ENCODE measurements at places on chromosomes 11 and 22.
A peak's percentile ranks its signal among the peaks of the same experiment; 100 is the strongest.

DNA sequence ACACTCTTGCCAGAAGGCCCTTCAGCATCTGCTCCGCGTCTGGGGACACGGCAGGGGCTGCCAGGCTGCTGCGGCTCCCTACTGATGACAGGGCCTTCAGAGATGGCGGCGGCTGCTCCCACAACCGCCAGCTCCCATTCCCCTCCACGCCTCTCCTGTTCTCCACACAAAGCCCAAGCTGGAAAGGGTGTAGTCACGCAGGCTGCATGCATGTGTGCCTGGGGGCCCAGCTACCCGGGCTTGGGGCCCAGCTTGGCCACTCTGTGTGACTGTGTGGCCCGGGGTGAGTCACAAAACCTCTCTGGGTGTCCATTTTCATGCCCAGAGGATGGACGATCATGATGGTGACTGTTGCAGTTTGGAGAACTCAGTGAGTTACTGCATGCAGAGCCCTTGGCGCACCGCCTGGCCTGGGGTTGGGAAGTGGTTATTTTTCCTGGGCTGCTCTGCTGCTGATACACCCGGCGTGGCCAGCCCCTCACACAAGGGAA, 31.7 kb upstream of the PARVB start:
- DNase-seq, result no peak

- DNase-seq, result no peak
Measured at GRCh38 chr11:46603704-46604308, 10.0 kb upstream of the AMBRA1 start.

DNA sequence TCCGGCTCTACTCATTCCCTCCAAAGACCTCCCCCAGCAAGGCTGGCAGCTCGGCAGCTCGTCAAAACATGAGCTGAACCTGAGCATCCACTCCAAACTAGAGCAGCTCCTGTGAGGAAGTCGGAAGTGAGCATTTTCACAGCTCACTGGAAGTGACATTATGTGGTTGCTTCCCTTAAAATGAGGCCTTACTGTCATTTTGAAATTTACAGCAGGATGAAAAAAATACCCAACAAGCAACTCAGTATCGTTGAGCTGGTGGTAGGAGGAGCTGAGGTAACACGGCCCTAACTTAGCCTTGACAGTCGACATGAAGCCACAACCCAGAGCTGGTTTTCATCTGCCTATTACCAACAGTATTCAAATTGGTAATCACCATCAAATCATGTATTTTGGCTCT, 38.0 kb upstream of the ARFGAP3 start:
- DNase-seq, result peak; percentile 29

- no peak for DNase-seq
Measured at GRCh38 chr11:10496296-10496936, 41.4 kb downstream of the AMPD3 start.

DNA sequence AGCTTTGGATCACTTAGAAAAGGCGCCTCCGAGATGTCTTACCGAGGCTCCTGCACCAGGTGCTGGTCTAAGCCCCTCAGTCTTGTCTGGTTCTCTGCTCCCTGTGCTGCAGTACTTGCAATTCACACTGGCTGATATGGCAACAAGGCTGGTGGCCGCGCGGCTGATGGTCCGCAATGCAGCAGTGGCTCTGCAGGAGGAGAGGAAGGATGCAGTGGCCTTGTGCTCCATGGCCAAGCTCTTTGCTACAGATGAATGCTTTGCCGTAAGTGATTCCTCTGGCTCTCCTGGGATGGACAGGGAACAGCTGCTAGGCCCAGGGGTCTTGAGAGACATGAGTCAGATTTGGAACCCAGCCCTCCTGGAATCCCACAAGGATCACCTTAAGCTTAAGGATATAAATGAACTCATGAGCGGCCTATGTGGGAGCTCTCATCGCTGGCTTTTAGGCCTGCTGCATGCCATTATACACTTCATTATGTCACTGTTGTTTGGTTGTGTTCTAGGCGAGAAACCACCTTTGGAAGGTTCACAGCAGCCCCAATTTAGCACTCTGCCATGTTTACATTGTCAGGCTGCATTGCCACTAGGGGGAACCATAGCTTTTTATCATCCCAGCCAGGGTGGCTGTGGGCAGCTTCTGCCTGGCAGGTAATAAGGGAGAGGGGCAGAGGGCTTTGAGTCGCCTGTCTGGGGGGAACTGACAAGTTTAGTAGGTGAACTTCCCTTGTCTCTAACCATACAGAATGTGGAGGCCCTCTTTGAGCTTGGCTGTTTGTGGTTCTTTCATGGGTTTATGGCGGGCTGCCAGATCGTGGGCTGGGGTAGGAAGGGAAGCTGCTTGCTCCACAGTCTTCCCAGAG, 8.5 kb downstream of the ACAD8 start:
- DNase-seq, result no peak
